ENCODE measurements at places on chromosomes 5 and 9.

DNA sequence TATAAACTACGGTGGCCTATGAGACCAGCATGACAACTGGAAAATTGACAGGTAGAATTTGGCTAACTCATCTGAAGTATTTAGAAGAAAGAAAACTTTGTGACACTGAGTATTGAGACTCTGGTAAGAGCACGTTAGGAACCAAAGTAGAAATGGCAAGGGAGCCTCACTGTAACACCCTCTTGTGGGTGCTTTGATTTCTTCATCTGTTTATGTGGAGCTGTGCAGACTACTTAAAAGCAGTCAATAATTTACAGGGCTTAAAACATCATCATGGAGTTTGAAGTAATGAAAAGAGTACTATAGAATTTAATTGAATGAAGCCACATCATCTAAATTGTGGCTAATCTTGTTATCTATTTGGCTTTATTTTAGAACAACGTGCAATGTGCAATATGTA is 414.2 kb downstream of the CCDC171 start:
- no peak for DNase-seq

GRCh38 chr5:138647261-138647788 is 72.1 kb upstream of the HSPA9 start:
- DNase-seq, result no peak

GRCh38 chr5:143025376-143025775 is 255.2 kb downstream of the ARHGAP26 start:
- no peak for DNase-seq

GRCh38 chr9:111193095-111193494 is 136.9 kb downstream of the OR2K2 start:
- DNase-seq, result no peak

DNA sequence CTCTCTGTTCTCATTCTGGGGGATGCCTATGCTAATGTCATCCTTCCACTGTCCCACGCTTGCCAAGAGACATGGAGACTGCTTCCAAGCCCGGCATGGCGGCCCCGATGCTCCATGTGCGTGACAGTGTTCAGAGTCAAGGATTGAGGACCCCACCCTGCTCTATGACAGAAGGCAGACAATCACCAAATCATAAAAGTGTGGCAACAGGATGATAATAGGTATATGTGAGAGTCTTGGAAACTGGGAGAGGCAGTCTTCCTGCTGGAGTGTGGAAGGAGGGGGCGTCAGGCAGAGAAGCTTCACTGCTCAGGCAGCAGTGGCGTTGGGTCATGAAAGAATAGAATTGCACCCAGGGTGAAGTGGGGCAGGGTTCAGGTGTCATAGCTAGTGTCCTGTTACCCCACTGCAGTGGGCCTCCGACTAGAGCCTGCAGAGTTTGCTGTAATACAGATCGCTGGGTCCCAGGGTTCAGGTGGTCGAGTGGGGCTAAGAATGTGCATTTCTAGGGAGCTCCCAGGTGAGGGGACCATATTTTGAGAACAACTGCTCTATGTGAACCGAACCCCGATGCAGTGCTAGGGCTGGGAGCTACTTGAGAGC is 12.5 kb upstream of the GADD45G start:
- DNase-seq, result no peak

DNA sequence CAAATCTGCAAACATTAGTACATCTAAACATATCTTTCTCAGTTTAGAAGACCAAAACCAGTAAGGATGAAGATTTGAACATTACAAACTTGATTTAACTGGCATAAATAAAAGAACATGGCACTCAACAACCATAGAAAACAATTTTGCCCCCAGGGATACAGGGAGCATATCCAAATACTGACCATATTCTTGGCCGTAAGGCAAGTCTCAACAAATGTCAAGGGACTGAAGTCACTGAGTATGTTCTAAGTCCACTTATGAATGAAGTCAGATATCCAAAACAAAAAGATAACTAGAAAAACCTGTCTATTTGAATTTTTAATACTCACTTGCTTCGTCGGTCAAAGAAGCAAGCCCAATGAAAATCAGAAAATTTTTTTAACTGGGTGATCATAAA is 14.1 kb downstream of the FEM1C start:
- DNase-seq, result no peak

GRCh38 chr5:45376417-45376816 is 319.8 kb downstream of the HCN1 start:
- DNase-seq, result no peak

- no peak for DNase-seq
Measured at GRCh38 chr5:82494942-82495341, 216.8 kb upstream of the RPS23 start.

DNA sequence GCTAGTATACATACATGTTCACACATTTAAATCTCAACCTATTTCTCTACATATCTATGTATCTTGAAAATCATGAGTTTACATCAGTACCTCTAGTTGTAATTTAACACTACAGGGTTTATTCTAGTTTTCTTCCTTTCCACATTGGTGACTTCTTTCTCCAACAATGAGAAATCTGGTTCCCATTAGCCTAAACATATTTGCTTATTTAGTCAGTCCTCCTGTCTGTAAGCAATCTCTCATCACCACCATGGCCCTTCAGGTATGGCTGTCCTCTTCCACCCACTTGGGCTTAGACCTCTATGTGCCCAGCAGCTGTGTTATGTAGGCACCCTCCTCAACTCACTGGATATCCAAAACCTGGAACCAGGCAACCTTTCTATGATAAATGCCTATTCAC is 8.0 kb upstream of the SPATA31D1 start:
- DNase-seq, result no peak

- DNase-seq, result no peak
Measured at GRCh38 chr9:15357050-15357653, 50.1 kb upstream of the TTC39B start.

DNA sequence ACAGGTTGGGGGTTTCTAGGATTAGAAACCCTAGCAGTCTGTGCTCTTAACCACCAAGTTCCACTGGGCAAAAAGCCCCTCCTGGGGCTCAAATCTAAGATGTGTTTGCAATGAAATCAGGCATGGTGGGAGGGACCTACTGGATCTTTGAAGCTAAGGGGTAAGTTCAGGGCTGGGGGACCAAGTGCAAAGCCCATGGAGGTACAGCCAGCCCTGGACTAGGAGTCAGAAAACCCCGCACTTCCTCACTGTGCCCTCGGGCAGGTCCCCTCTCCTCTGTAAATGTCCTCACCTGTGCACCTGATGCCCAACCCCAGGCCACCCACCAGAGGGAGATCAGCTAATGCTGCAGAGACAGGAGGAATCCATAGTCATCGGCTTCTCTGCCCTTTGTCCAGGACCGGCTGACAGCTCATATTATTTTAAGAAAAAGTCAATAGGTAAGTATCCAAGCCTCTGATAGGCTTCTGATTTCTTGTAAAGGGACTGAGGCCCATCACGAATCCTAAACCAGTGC is 138.3 kb downstream of the PAX5 start:
- DNase-seq, result no peak

DNA sequence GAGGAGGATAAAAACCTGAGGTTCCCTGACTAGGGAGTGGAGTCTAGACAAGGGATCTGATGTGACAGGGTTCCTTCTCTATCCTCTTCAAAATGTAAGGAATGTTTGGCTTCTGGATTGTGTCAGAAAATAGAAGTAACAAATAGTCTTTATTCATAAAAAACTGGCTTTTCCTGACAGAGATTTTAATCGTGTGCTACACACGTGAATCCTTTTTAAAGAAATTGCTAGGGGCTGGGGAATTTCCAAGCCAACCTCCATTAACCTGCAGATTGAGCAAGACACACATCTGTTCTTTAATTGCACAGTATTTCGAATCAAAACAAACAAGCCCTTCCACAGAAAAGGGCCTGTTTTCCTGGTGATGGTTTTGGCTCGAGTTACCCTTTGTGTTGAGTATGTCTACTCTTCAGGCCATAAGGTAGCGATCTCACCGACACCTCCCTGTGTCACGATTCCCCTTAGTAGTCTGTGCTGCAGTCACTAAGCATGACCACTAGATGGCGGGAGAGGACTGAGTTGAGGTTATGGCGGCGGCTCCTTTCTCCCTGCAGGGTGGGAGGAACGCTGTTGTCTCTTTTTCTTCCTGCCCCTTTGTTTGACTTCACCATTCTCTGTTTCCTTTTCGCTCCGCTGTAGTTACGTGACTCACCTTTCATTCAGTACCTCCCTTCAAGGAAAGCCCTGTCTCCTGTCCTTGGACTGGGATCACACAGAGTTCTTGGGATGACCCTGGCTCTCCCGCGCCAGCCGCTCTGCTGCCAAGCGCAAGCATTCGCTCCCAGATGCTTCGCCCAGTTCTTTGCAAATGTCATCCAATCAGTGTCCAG is 137.1 kb upstream of the SLC24A2 start:
- DNase-seq, result peak; percentile 81

Data from type B pancreatic cell (in vitro differentiated cells).